ENCODE measurements at places on chromosomes 6 and 20.

GRCh38 chr6:29994826-29995225 is 52.5 kb downstream of the HLA-A start:
- no peak for DNase-seq

- no peak for DNase-seq
Observed at GRCh38 chr6:18997375-18997826, 610.3 kb downstream of the RNF144B start.

- no peak for DNase-seq
Observed at GRCh38 chr20:31841928-31842327, 3.5 kb downstream of the FOXS1 start.

GRCh38 chr20:39019805-39020325 is 57.7 kb downstream of the DHX35 start:
- no peak for DNase-seq

DNA sequence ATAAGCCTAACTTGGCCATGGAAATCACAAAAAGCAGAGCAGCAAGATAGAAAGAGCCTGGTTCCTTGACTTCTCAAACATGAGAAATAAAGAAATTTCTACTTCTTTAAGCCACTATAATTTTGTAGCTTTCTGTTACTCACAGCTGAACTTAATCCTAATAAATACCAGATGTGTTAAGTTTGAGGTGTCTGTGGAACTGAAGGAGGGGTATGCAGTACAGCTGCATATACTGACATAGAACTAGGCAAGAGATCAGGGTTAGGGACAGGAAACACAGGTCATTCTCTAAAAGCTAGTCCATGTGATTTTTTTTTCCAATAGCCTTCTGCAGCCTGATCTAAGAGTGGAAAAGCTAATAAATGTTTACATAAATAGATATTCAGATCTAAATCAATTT is 123.9 kb downstream of the COL12A1 start:
- no peak for DNase-seq

GRCh38 chr6:9825526-9825925 is 589.3 kb downstream of the TFAP2A start:
- no peak for DNase-seq

- peak; percentile 37 for DNase-seq
Observed at GRCh38 chr6:27096834-27097511, 150.5 kb upstream of the PRSS16 start.

GRCh38 chr20:37389241-37389747 is 43.4 kb downstream of the SRC start:
- DNase-seq, result no peak

DNA sequence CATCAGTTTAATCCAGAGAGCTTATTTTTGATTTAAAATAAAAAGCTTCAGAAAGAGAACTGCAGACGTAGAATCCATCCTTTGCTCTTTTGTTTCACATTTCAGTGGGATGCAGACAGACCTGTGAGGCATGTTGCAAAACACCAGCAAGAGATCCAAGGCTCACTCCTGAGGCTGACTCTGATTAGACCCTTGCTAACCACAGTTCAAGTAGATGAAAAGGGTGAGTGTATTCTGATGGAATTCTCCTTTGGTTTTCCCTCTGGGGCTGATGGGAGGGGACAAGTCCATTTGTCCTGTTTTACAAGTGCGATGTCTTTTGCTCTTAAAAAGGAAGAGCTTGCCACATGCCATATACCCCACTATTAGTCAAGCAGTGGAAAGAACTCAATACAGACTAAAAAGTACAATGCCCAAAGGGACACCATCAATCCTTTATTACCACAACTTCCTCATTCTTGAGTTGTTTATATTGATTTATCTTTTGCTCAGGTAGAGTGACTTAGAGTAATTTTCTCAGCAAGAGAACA is 772.7 kb downstream of the MAFB start:
- no peak for DNase-seq

DNA sequence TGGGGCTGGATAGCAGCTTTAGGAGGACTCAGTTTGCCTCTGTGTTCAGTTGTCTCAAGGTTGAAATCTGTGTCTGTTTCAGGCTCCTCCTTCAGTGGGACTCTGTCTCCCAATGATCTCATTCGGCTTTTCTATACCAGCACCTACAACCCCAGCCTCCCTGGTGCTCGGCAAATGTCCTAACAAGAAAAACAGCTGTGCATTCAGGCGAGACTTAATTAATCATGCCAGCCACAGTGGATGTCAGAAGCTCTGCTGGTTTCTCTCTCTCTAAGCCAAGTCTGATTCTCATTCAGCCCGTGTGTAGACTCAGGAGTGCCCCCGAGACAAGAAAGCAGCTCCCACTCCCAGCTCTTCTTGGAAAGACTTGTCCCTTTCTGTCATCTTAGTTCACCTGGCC is 46.8 kb downstream of the SUN5 start:
- DNase-seq, result no peak

- DNase-seq, result no peak
Observed at GRCh38 chr6:154306696-154307095, 49.9 kb downstream of the IPCEF1 start.

DNA sequence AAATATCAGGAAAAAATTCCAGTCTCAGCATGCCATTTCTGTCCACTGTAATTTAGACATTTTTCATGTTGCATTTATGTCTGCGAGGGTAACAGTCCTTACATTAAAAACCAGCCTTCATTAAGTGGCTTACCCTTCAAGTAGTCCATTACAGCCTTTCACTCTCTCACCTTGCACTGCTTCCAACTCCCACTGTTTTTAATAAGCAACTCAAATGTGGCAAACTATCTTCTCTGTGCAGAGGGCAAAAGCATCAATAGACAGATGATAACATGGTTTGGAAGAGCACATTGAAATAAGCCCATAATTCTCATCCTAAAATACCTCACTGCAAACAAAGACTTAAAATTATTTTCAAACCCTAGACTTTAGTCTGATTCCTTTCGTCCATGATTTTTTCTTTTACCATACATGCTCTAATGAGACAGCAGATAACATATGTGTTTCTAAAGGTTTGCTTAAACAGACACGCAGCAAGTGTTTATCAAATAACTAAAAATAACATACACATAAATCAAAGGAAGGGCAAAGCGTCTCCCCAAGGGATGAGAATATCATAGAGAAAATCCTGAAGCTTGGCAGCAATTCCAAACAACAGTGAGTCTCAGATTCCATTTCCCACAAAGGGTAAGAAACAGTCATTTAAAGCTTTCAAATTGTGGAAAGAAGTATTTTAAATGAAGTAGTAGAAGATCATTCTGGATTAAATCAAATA is 130.4 kb downstream of the PTPRK start:
- DNase-seq, result no peak

DNA sequence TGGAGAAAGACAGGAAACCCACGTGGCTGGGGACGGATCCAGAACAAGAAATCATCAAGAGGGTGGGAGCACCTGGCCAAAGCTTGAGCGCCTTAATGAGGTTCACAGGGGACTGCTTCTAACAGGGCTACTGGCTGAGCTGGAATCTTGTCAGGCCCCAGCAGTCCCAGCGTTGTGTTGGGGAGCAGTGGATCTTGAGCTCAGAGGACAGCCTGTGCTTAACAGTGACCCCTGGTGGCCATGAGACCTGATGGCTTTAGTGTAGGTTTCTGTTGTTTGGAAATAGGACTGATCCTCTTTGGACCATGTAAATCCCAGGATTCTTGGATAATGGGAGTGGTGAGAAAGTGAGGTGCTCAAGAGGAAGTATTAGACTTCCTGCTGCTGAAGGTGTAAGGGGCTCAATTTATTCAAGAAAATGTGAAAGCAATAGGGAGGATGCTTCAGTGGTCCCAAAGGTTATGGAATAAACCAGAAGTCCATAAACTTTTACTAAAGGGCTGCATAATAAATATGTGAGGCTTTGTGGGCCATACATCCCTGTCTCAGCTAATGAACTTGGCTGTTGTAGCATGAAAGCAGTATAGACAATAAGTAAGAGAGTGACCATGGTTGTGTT is 216.2 kb downstream of the NFATC2 start:
- no peak for DNase-seq

DNA sequence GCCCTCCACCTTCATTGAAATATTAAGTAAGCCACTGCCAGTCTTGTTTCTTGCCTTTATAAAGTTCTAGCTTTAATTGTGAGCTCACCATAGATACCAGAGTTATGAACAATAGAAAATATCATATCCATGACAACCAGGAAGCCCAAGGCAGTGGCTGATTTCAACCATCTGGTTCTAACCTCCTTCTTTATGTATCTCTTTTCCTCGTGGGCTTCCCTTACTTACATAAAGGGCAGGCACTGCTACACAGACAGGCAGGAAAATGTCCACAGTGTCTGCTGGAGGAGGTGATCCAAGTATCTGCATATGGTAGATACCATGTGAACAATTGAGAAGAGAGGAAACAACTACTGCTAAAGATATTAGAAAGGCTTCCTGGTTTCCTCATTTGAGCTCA is 65.2 kb upstream of the PRND start:
- DNase-seq, result no peak

DNA sequence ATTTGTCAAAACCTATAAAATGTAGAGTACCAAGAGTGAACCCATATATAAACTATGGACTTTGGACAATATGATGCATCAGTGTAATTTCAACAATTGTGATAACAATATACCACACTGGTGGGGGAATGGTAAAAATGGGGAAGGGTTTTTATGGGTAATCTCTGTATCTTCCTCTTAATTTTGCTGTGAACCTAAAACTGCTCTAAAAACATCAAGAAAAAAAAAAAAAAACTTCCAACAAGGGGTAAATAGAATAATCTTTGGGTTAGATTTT is 592.0 kb upstream of the ADGRB3 start:
- no peak for DNase-seq

- no peak for DNase-seq
Observed at GRCh38 chr20:1845163-1845523, 50.1 kb upstream of the SIRPA start.

DNA sequence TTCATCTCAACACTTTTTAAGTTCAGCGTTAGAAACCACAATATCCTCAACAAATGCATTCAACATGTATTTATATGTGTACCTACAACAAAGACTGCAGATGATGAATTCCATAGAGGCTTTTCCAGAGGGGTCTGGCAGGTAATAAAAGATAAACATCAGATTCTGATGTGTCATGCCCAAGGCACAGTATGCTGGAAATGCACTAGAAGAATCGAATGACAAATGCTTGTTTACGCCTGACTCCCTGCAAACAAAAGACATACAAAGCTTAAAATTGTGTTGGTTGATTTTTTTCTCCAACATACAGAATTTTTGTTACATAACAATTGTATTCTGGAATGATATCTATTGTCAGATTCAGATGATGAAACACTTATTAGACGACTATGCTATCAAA is at the start of gene LGSN:
TSS of gene LGSN (minus strand) at position 45 of the 400 bp plus-strand sequence. CDS start at position 5, 40 bp downstream.
- DNase-seq, result no peak

DNA sequence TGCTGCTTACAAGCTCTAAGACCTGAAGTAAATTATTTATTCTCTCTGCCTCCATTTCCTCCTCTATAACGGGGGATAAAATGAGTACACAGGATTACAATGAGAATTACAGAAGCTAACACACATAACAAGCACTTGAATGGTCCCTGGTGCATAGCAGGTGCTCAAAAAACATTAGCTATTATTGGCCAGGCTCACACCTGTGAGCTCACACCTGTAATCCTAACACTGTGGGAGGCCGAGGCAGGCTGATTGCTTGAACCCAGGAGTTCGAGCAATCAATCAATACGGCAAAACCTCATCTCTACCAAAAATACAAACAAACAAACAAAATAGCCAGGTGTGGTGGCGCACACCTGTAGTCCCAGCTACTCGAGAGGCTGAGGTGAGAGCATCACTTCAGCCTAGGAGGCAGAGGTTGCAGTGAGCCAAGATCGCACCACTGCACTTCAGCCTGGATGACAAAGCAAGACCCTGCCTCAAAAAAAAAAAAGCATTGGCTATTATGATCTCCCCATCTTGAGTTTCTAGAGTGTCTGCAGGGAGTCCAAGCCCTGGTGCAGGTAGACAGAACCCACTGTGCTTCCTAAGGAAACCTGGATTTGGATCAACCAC is 68.1 kb downstream of the PREX1 start:
- DNase-seq, result no peak

- no peak for DNase-seq
Observed at GRCh38 chr20:47929368-47930115, 144.3 kb upstream of the SULF2 start.

- no peak for DNase-seq
Observed at GRCh38 chr6:50380406-50381098, 330.8 kb upstream of the DEFB112 start.

DNA sequence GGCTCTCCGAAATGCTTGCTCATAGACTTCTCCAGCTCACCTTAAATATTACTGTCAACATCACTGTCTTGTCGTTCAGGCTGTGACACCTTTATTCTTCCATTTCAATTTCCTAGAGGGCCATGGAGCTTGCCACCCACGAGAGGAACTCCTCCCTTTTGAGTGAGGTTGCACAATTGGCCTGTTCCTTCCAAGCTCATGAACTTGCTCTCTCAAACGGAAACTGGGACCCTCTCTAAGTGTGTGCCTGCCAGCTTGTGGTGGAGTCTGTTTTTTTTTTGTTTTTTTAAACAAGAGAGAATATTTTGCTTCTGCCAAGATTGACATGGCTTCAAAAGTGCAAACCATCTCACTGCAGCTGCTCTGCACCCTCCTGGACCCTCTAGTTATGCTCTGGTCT is 19.3 kb upstream of the IYD start:
- no peak for DNase-seq

DNA sequence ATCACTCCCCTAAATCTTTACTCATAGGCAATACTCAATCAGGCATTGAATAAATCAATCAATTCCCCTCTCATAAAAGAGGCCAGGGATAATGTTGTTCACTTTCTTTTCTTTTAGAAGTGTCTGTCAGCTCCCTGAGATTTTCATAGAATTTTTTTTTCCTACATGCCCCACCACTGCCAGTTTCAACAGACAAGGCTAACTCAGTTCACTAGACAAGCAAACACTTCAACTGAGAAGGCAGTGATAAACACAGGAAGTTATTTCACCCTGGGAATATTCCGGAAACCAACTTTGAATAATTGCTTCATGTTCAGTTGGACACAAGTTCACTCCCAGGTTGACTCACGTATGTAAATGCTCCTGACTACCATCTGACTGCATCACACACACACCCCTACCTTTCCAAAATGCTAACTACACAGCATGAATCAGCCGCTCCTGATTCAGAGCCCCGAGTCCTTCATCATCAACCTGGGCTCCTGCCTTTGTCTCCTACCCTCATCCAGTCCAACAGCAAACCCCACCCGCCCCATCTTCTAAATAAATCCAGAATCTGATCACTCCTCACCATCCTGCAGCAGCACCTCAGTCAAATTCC is 143.9 kb downstream of the BCAS1 start:
- no peak for DNase-seq
